ENCODE measurements at places on chromosomes 2 and 18.

DNA sequence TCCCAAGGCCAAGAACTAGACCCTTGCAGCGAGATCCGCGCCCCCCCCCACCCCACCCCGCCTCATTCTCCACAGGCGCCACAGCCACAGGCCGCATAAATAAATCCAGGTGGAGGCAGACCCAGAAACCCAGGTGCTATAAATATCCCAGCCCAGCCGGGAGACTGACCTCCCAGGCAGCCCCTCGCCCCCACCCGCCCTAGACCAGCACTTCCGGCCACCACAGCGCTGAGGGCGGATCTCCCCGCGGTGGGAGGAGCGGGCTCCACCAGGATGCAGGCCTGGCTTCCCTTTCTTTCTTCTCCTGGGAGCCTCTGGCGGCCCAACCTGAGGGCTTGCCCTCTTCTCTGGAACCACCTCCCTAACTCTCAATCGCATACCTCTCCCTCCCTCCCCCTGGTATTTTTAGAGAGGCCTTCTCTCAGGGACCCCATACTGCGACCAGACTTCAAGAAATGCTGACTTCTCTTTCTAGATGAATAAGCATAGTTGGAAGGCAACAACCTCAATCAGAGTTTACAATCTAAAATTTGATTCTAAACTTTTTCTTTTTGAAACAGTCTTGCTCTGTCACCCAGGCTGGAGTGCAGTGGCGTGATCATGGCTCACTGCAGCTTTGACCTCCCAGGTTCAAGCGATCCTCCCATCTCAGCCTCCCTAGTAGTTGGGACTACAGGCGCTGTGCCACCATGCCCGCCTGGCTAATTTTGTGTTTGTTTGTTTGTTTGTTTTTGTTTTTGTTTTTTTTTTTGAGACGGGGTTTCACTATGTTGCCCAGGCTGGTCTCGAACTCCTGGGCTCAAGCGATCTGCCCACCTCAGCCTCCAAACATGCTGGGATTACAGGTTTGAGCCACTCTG lies 55.0 kb downstream of the PKDCC start:
- DNase-seq: no peak

DNA sequence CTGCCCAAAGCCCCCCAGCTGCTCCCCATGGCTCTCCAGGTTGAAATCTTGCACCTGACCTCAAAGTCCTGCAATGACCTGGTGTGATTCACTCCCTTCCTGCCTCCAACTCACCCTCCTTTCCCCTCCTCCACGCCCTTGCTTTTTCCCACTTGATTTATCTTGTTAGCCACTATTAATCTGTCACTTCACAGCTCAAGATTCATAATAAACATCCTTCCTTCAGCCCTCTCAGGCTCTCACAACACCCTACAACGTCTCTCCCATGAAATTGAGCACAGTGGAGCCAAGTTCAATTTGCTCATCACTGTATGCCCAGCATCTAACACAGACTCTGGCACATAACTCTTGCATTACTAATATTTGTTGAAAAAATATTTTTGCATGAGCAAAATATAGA lies 85.6 kb upstream of the SLC35G4 start:
- DNase-seq: no peak

- DNase-seq: no peak
Measured at GRCh38 chr18:49112664-49113063, 161.9 kb upstream of the SMAD7 start.

DNA sequence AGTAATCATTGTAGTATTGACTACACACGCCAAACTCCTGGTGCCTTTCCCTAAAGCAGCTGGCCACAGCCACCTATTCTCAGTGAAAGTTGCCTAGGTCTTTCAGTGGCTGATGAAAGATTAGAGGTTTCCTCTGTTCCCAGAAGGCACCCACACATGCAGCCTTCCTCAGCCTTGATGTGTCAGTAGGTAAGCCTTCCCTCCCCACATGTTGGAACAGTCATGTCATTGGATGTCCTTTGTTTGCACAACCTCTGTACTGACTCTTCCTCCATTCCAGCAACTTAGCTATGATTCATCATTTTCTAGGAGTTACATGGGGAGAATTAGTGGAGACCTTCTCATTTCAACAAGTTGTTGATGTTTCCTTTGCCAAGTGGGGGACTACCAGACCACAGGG lies 630.8 kb upstream of the SLC39A10 start:
- DNase-seq: no peak

DNA sequence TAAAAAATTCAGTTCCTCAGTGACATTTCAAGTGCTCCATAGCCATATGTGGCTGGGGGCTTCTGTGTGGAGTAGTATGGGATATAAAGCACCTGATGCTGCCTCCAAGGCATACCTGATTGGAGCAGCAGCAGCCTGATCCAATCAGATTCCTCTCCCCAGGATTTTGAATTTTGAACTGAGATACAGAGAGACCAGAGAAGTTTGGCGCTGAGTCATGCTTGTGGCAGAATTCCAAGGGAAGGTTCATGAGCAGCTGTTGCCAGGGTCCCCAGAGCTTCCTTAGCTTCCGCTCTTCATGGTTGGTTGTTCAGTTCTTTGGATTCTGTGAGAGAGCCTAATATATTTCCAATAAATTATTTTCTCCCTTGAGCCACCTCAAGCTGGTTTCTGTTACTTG lies 29.0 kb upstream of the CFAP36 start:
- DNase-seq: no peak

DNA sequence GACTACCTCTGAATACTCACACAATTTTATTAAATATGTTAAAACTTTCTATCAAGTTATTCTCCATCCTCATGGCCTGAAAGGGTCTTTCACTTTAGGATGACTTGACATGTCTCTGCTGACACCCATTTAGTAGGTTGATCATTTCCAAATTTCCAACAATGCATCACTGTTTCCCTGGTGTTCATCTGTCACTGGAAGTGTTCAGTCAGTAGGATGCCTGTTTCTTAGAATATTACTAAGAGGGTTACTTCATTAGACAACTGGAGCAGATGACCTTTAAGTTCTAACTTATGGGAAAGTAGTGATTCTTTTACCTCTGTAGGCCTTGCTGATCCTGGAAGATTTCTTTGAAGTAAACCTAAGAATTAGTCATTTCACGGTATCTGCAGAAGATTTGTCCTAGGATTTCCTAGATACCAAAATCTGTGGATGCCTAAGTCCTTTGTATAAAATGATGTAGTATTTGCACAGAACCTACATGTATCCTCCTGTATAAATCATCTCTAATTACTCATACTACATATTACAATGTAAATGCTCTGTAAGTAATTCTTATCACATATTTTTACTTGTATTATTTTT lies 77.7 kb downstream of the MAP3K20 start:
- DNase-seq: no peak

GRCh38 chr18:34522603-34523002 lies 187.5 kb upstream of the DTNA start:
- DNase-seq: no peak
